Mammary epithelial cell (primary cell): ENCODE measurements at places on chromosomes 13 and 19.

- DNase-seq = no peak
These were observed 21.9 kb downstream of the RFX1 start for GRCh38 chr19:13984186-13984585.

GRCh38 chr13:41313117-41313516 lies 2.0 kb downstream of the NAA16 start:
- DNase-seq = no peak

DNA sequence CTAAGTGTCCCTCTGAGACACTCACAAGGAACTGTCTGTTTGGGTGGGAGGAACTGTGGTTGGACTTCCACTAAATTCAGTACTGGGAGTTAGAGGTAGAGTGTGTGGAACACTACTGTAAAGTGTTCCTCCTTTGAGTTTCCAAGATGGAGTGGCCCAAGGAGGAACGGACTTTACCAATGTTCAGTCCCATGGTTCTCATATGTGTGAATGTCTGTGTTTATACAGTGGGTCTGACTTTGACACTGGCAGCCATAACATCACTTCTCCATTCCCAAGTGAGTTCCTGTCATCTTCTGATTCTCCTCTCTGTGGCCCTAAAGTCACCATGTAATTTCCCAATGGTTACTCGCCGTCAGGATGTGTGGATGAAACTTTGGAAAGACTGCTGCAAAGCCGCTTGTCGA lies 136.8 kb upstream of the SERP2 start:
- no peak for DNase-seq

DNA sequence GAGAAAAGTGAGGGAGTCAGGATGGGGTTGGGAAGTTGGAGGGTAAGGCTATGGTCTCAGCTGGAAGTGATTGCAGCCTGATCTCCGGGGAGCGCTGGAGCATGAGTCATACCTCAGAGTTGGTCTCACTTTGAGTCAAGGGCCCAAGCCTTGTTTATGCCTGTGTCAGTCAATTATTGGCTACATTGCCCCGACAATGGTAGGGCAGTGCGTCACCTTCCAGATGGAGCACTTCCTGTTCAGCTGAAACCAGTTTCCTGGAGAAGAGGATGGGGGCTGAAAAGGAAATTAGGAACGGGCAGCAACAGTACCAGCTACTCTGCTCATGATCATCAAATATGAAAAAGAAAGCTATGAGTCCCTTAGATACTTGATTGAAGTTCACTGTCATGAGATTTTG lies 60.4 kb downstream of the ADGRE1 start:
- no peak for DNase-seq

GRCh38 chr19:46922465-46922864 lies 61.7 kb downstream of the ARHGAP35 start:
- no peak for DNase-seq

DNA sequence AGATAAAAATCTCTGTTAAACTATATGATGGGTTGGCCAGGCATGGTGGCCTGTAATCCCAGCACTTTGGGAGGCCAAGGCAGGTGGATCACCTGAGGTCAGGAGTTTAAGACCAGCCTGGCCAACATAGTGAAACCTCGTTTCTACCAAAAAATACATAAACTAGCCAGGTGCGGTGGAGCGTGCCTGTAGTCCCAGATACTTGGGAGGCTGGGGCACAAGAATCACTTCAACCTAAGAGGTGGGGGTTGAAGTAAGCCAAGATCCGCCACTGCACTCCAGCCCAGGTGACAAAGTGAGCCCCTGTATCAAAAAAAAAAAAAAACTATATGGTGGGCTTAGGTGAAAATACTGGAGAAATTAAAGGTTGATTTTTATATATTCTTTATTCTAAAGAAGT lies 11.3 kb downstream of the TBC1D4 start:
- DNase-seq = no peak

GRCh38 chr13:59690857-59691500 lies 472.7 kb downstream of the DIAPH3 start:
- DNase-seq = no peak

DNA sequence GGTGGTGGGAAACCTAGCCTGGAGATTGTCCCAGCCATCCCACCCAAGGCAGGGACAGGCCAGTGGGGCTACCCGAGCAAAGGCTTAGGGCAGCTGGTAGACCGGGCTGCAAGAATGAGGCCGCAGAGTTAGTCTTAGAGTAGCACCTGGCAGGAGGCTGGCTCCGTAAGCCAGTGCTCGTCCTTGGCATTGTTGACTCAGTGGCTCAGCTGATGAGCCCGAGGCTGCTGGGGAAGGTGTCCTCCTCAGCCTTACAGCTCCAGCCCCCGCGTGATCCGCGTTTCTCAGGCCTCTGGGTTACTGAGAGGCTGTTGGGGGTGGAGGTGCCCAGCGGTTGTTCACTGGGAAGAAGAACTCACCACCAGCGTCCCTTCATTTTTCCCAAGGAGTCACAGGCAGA lies 24.7 kb downstream of the PPP1R37 start:
- DNase-seq = no peak

DNA sequence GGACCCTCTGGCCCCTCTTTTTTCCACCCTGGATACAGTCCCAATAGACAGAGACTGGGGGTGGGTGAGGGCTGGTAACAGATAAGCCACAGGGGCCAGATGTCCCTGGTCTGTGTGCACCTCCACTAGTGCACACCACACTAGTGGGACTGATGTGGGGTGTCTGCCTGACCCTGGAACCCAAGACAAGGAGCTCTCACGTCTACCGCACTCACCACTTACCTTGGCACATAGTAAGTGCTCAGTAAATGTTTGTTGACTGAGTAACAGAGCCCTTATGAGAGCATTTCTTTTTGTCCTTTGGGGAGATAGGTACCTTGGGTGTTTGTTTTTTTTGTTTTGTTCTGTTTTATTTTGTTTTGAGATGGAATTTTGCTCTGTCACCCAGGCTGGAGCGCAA lies 23.1 kb upstream of the ZNF414 start:
- no peak for DNase-seq

DNA sequence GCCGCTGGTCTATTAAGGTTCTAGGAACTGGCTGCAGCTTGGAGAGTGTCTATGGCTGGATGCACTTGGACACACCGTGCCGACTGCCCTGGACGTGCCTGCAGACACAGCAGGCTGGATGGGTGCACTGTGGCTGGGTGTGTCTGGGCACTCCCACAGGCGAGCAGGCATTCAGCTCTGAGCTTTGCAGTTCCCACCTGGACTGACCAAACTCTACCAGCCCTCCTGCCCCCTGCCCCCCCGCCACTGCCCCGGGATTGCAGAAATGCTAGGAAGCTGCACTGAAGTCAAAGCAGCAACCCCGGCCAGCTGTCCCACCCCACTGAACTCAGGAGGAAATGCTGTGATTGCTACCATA lies 7.0 kb upstream of the LRP3 start:
- DNase-seq = no peak

GRCh38 chr19:3350014-3350663 lies 16.2 kb upstream of the NFIC start:
- no peak for DNase-seq

GRCh38 chr13:113532156-113532806 lies 41.8 kb upstream of the DCUN1D2 start:
- peak; percentile 24 for DNase-seq

GRCh38 chr19:38898788-38899446 lies 501 bp downstream of the SIRT2 start:
- peak; percentile 31 for DNase-seq

DNA sequence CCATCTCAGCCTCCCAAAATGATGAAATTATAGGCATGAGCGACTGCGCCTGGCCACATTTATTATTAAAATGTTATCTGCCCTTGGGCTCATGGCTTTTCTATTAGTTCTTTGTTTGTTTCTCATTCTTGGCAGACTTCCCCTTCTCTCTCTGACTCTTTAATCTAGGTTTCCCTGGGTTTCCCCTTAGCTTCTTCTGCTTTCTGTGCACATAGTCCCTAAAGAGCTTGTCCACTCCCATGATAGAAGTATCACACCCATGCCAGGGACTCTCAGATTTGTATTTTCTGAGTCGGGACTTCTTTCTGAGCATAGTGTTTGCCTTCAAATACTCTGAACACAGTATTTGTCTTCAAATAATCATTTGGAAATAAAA lies 38.6 kb upstream of the ITM2B start:
- peak; percentile 63 for DNase-seq

- DNase-seq = no peak
These were observed 330.8 kb downstream of the DLEU7 start for GRCh38 chr13:50512474-50513299.

GRCh38 chr13:60134376-60134775 lies 29.4 kb downstream of the DIAPH3 start:
- DNase-seq = no peak

- DNase-seq = no peak
These were observed 108.3 kb downstream of the POSTN start for GRCh38 chr13:37490176-37490779.

DNA sequence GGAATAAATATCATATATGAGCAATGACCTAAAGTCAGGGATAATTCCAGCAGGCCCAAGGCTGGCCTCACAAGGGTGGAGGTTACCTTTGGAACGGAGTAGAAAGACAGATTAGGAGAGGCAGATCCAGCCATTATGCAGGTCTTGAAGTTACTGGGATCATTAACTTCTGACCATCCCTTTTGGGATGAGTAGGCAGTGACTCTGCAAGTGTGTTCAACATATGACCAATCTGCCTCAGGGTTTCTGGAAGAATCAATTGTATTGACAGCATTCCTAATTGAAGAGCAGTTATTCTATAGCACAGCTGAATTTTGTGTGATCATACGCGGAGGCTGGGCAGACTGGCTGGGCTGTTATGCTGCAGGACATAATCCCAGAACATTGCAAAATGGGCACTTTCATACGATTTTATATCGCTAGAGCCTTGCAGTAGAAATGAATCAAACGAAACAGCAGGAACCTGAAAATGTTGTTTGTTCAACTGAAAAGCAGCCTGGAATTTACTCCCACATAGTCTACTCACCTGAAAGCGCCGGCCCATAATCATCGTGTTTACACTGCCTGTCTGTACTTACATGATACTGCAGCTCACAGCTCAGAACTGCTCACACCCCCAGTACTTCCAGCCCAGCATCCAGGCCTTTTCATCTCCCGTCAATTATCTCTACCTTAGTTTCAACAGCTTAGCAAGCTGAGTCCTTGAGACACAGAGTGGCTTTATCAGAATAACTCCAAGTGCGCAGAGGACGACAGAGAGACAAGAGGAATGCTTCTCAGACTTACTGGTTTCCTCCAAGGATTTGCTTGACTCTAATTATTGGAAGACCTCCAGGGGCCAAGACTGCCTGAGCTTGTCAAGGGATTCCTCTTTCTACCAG lies 556.1 kb downstream of the EFNB2 start:
- peak; percentile 85 for DNase-seq

- DNase-seq = no peak
These were observed 266.1 kb downstream of the LHFPL6 start for GRCh38 chr13:39336937-39337336.

DNA sequence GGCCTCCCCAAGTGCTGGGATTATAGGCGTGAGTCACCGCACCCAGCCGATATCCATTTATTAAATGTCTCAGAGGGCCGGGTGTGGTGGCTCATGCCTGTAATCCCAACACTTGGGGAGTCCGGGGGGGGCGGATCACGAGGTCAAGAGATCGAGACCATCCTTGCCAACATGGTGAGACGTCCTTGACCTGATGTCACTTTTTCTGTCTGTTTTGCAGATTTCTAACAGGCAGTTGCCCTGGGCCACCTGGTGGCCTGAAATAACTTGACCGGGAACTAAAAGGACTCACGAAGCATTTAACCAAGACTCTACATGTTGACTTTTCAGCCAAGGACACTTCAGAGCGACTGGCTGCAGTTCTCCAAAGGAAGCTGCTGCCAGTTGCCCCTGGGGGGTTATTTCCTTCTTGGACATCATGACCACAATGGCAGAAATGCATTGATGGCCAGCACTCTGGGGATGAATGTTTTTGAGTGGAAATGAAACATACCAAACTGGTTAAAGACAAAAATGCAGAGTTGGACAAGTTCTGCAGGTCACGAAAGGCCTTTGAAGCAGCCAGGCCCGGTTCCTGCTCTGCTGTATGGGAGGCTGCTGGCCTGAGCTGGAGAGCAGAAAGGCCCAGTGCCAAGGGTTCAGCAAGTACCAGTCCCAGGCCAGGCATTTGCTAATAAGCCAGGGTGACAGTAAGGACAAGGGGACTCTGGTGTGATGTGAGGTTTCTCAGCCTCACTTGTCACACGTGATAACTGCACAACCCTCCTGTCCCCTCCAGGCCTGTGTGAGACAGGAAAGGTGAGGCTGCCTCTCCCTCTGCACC lies 8.3 kb downstream of the ZNF837 start:
- DNase-seq = no peak

DNA sequence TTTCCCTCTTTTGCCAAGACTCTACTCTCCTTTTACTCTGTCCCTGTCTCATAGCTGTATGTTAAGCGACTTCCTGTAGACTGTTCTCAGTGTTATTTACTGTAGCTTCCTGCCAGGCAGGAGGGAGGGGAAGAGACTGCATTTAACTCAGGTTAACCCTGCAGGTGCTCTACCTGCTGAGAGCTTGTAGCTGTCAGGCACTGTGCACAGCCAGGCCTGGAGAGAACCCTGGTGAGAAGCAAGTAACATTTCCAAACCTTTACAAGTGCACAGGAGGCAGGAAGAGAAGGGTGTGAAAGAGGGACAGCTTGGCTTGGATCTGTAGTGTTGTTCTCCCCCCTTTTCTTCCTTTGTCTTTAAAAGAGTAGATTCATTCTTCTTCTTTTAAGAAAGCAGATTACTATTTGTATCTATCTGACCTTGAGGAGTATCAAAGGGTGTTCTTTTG lies 167.1 kb downstream of the LMO7 start:
- DNase-seq = no peak

- DNase-seq = no peak
These were observed 75.2 kb downstream of the CAB39L start for GRCh38 chr13:49368688-49369087.

DNA sequence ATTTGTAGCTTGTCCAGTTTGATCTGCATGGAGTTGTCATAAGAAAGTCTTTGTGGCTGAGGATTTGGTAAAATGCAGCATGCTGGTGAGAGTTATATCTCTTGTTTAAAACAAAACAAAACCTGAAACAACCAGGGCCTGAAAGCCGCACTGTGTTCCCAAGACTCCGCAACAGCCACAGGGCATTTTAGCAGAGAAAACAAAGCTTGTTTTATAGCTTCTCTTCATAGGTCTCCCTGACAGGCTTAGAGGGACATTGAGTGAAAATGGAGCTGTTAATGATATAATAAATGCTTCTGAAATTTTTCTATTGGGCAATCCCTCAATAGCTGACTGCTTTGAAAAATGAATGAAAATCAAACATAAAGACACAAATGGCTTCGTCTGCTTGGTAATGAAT lies 148.7 kb upstream of the RNF113B start:
- DNase-seq = no peak

- no peak for DNase-seq
These were observed 3.3 kb downstream of the SPRYD7 start for GRCh38 chr13:49932868-49933267.

DNA sequence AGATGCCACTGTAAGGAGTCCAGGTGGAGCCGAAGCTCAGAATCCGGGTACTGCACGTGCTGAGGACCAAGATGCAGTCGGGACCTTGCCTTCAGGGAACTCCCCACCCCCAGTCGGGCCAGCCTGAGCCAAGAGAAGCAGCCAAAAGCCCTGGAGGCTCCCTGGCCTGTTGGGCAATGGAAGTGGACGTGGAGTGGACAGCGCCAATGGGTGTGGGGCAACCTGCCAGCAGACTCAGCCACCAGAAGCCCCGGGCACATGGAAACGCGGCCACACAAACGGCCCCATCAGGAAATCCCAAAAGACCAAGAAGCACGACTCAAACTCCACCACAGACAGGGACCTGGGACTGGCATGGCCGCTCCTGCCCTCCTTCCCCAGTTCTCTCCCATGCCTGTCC lies 30.0 kb upstream of the KCTD15 start:
- DNase-seq = no peak
